ENCODE measurements at places on chromosomes 3 and 15.

GRCh38 chr3:115401298-115401697 lies 222.0 kb upstream of the GAP43 start:
- no peak for DNase-seq

GRCh38 chr3:144244662-144245061 lies 273.0 kb downstream of the DIPK2A start:
- no peak for DNase-seq

DNA sequence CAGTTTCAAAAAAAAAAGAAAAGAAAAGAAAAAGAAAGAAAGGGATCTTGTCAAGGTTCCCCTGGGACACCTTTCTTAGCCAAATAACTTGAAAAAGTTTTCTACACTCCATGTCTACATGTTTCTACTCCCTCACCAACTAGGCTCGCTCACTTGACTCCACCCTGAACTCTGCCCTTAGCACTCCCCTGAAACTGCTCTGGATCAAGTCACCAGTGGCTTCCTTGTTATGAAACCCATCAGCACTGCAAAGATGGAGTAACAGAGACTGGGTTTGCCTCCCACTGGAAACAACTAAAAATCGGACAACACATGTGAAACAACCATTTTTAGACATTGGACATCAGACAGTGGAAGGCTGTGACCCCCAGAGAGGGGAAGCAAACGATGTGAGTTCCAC lies 36.8 kb downstream of the TMEM40 start:
- no peak for DNase-seq

DNA sequence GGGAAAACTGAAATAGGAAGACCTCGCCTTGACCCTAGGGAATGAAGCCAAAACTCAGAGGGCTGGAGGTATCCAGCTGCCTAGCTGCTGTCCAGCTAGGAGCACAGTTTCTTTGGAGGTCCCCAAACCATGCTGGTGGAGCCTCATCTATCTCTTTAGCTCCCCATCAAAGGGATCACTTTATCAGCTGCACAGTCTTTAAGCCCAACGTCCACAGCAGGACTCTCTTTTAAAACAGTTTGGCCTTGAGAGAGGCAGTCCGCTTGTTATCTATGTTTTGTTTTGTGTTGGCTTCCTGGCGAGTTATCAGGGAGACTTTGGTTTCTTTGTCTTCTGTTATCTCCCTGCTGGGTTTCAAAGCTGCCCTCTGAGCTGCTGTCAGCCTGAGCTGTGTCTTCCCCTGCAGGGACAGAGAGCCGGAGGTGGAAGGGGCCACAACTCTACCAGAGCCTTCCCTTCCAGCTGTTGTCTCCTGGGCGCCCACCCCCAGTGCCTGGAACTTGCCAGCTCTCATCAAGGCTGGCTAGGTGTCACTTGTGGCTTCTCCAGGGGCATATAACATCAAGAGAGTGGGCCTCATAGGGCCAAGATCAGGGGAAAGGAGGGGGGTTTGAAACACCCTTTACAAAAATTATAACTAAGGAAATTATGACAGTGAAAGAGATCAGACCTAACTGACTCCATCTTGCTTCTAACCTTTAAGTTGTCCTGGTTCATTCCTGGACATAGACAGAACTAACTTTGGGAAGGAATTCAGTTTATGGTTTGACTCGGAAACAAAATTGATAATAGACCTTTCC lies 61.4 kb upstream of the C15orf39 start:
- no peak for DNase-seq

DNA sequence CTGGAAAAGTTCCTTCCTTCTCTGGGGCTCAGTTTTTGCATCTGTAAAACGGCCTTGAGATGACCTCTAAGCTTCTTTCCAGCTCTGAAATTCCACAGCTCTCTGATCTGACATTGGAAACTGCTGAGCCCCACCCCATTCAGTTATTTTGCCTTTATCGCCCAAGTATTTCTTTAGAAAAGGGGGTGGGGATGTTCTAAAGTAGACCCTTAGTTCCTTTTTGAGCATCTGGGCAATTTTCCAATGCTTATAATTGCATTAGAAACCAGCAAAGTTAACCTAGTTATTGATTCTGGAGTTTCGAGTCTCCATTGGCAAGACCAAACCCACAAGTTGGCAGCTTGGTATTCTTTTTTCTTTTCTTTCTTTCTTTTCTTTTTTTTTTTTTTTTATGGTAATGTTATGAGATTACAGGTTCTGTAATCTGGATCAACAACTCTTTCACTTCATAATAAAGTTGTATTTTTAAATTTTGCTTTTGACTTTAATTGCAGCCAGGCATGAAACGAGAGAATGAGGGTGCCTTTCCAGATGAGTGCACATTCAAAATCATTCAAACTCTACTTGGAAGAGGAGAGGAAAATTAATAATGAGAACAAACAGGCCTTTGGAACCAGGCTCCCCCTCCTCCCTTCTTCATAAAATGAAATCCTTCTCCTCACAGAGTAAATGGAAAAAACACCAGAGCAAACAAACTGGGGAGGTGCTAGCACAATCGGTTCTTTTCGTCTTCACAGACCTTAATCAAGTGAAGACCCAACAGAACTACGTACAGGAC lies 76.8 kb upstream of the LRIG1 start:
- DNase-seq, result no peak

DNA sequence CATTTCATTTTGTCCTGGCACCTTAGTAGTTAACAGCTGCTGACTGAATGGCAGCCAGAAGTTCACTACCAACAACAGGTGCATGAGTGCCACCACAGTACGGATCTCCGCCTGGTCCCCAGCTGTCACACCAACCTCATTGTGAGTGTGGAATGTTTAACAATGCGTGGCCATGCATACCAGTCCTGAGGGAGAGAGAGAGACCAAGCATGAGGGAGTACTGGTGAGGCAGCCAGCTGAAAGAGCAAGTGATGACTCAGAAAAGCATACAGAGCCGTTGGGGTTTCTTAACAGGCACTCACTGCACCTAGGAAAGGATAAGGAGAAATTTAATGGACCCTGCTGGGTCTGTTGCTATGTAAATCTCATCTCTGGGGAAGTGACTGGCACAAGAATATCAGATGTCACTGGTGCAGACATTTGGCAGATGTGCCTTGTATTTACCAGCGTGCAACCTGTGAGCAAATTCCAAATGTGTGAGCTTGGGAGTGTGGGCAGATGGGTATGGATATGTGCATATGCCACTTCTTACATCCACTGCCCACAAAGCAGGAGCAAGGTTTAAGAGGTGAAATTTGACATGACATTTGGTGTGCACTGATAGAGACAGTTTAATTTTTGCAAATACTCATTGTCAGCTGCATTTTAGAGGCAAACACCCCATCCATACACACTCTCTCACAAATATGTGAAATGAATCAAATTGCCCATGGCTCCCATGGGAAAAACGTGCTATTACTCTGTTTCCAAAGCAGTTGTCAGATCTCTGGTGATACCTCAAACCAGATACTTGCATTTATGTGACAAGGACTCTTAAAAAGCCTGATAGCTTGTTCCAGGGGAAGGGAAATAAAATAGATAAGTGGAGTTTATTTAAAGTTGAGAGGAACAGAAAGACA lies 245.2 kb upstream of the ARPP21 start:
- no peak for DNase-seq

DNA sequence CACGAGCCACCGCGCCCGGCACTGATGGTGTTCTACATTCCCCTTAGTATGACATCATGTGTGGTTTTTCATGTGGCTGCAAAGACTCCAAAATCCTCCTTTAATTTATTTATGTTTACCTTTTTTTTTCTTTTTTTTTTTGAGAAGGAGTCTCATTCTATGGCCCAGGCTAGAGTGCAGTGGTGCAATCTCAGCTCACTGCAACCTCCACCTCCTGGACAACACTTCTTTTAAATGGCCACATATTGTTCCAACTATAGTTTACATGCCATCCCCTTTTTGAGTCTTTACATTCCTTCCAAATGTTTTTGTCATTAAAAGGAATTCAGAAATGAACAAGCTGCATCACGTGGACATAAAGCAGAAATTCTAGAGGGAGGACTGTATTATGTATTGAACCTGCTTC lies 10.3 kb upstream of the CDV3 start:
- DNase-seq, result no peak

DNA sequence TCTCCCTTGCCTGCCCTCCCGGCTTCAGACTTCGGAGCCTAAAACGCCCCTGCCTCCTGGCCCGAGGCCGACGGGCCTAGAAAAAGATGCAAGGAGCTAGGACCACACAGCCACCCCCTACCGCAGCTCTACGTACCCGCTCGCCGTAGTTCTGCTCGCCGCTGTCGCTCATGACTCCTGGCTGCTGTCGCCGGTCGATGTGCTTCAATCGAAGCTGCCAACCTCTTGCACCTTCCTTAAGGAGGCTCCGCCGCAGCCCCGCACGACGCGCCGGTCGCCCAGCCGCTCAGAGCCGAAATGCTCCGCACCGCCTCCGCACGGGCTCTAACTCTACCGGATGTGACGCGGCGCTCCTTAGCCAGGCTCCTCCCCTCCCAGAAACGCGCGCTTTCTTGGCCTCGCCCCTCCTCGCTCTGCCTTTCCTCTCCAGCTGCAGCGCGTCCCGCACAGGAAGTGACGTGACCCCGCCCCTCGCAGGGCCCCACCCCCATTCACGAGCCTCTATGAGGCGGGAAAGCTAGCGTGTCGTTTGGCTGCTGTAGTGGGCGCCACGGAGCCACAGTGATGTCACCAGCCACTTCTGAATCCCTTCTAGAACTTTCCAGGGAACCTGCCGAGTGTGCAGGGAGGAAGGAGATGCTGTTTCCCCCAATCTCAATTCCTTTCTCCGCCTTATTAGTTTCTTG lies at the start of gene TRA2B:
Gene TRA2B (minus strand): TSS at position 326 of the 686 bp plus-strand sequence. CDS start 154 bp downstream, at position 172.
- DNase-seq, result peak; percentile 98

DNA sequence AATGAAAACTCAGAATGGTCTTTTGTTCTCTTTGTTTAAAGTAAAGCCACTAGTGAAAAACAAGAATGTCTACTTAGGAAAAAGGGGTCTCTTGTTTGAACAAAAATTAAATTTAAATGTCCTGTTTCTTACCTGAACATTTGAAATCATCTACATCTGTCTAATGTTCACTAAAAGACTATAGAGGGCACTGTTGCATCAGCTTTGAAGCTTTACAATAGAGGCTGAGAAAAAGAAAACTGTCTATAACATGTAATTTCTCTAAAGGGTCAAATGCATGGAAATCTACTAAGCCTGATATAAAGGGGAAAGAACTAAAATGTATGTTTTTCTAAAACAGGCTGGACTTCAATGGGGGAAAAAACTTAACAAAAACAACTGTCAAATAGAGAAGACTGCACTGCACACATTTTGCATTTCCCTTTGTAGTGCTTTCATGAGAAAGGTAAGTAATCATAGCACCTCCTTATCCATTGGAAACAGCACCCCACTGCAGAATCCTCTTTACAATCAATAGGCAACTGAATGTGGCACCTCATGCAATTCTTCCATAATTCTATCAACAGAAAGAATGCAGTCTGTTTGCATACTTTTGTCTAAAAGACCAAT lies 26.3 kb downstream of the DPH6 start:
- DNase-seq, result no peak

DNA sequence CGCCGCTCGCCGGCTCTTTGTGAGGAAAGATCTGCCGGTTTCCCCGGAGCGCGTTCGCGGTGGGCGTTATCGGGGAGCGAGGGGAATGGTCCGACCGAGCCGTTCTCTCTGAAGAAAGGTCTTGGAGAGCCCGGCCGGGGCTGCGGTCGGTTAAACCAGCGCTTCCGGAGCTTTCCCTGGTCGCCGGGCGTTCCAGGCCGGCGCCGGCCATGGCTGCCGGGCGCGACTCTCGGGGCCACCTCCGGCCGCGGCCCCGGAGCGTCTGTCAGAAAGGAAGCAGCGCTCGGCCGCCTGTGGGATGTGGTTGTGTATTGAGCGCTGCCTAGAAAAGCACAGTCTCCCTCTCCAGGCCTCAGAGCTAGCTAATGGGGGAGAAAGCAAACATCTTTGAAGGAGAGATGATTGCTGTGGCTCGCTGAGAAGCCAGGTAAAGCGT lies 731 bp downstream of the FYTTD1 start:
- peak; percentile 17 for DNase-seq

- DNase-seq, result no peak
Measured at GRCh38 chr3:194030372-194030771, 105.6 kb upstream of the HES1 start.

GRCh38 chr3:77160931-77161497 lies 121.1 kb downstream of the ROBO2 start:
- no peak for DNase-seq

DNA sequence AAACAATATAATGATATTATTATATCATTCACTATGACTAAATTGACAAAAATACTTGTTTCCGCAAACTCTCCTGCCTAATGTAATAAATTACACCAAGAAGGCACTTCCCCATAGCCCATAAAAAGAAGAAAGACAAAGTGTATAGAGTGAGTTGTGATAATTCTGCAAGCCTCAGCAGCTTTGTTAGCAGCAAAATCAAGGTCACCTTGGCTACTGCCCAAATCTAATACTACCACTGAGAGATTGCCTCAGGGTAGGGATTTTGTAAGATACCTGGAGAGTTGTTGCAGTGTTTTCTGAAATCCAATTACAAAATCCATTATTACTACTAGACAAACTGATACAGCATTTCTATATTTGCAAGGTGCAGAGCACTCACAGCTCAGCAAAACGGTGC lies 503.5 kb downstream of the FGF12 start:
- no peak for DNase-seq

DNA sequence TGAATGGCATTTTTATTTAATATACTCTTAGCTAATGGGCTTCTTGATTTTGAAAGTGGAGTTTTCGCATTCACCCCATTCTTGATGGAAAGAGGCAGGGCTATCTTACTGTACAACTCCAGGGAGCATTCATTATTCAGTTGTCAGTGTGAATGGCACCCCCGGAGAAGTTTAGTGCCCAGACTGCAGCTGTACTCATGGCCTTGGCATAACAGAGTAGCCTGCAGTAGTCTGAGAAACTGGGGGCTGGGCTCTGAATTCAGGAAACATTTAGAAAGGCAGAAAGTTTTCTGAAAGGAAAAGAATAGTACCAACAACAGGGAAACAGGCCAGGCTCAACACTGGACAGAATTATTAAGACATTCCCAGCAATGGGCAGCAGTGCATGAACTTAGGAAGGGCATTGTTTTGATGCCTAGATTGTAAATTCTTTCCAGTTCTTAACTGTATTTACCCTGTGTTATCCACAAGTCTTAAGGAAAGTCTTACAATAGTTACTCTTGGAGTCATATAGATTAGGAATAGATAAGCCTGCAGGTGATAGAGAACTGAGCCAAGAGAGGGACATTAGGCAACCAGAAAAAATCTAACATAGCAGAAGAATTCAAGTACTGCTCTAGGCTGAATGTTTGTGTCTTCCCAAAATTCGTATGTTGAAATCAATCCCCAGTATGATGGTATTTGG lies 44.4 kb downstream of the TIPARP start:
- no peak for DNase-seq

DNA sequence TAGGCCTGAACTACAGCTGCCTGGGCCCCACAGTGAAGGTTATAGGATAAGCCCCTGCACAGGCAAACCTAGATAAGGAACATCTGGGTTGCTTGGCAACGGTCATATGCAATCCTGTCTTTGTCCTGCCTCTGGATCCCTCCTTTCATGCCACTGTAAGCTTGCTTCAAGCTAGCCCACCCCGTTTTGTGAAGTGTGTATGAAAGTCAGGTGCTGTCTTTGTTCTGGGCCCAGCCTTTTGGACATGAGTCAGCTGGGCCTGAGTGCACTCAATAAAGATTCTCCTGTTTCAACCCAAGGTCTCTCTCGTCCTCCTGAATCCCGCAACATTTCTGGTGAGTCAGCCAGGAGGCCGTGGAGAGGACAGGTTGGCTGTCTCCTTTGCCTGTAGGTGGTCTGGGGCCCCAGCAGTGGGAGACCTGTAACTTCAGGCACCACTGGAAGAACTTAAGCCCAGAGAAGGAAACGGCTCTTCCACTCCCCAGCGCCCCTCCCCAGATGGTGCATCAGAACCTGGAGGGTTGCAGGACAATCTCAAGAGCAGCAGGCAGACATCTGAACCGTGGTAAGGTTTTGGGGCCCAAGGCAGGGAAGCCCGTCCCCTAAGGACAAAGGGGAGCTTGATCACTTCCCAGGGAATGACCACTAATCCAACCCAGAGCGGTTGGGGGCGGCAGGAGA lies 8.3 kb upstream of the SLC9C1 start:
- DNase-seq, result no peak
